ENCODE measurements at places on chromosomes 12 and 14.

GRCh38 chr14:68377459-68377858 lies 415.4 kb downstream of the ZFP36L1 start:
- DNase-seq: no peak

DNA sequence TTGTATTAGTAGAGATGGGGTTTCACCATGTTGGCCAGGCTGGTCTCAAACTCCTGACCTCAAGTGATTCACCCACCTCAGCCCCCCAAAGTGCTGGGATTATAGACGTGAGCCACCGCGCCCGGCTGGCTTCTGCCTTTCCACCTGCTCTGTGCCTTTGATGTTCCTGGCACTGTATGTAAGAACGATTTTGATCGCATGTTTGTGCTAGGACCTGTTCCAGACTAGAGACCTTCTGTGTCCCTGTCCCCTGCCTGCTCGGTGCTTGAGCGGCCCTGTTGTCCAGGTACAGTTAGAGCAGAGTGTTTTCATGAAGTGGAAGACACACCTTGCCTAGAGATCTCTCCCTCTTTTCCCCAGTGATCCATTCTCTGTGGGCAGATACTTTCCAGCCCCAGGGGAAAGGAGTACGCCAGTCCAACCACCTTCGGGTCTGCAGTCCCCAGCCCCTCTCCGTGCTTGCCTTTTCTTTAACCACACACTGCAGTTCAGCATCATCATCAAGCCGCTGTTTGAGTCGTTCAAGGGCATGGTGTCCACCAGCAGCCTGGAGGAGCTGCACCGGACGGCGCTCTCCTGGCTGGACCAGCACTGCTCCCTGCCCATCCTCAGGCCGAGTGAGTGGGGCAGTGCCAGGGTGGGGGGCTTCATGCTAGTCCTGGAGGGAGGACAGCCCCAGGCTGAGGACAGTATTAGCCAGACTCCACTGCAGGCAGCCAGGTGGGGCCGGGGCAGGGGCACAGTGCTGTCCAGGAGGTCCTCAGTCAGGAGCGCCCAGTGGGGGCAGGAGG lies 33.4 kb downstream of the IL31 start:
- no peak for DNase-seq

DNA sequence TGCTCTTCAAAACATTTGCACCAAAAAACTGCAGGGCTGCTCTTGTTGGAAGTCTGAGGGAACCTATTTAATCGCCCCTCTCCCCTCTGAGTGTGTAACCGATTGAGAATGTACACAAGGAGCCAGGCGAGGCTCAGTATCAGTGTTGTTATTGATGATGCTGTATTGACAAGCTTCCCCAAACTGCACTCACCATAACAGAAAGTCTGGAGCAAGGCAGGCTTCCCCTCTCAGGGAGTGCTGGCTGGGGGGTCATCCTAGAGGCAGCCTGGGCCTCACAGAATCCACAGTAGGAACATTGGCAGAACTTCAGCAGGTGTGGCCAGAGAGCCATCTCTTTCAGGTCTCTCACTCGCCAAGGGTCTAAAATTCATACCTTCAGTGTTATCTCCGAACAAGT lies 58.1 kb upstream of the TUNAR start:
- no peak for DNase-seq

GRCh38 chr12:26851031-26851809 lies 18.2 kb upstream of the ITPR2 start:
- no peak for DNase-seq

GRCh38 chr14:31036552-31036951 lies 10.4 kb upstream of the STRN3 start:
- DNase-seq: no peak

- DNase-seq: no peak
Observed at GRCh38 chr14:102075155-102075554, 11.7 kb downstream of the HSP90AA1 start.

- peak; percentile 45 for DNase-seq
Observed at GRCh38 chr14:23551266-23552028, at the start of gene ZFHX2. Gene ZFHX2 (minus strand): TSS chr14:23551765. CDS start chr14:23535325, 16,440 bp downstream.

DNA sequence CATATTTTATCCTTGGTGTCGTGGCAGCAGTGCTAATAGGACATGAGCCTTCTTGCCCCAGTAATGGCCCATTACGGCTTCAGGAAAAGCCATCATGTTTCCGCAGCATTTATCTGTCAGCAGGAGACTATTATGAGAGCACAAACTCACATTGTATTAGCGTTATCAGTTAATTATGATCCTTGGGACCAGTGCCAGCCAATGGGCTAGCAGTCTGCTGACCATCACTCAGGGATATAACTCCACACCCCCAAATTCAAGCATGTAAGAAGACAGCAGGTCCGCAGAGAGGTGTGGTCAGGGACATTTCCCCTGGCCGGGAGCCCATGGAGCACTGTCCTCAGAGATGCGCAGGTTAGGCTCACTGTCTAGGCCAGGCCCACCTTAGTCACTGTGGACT lies 4.9 kb upstream of the ESRRB start:
- no peak for DNase-seq

DNA sequence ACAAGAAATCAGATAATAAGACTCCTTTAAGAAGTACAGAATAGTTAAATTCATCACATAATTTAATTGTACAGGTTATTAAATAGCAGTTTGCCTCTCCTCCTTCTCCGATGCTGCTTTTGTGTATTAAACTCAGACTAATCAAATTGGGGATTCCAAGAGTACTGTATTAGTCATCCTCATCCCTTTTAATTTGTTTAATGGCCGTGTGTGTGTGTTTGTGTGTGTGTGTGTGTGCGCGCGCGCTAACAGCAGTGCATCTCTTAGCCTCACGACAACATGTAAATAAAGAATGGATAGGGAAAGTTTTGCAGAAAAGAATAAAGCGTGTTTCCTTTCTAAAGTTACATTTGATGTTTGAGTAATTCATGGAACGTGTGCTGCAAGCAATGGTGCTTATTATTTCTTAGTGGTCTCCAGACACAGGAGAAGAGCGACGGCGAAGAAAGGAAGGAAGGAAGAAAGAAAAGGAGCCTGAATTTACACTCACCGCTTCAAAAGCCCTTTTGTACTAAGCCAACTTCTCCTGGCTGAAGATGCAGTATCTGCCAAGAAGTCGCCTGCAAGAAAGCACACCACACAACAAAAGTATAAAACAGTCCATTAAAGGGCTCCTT lies 220.3 kb downstream of the ASCL1 start:
- DNase-seq: no peak

- no peak for DNase-seq
Observed at GRCh38 chr12:119204131-119204530, 25.4 kb downstream of the HSPB8 start.

DNA sequence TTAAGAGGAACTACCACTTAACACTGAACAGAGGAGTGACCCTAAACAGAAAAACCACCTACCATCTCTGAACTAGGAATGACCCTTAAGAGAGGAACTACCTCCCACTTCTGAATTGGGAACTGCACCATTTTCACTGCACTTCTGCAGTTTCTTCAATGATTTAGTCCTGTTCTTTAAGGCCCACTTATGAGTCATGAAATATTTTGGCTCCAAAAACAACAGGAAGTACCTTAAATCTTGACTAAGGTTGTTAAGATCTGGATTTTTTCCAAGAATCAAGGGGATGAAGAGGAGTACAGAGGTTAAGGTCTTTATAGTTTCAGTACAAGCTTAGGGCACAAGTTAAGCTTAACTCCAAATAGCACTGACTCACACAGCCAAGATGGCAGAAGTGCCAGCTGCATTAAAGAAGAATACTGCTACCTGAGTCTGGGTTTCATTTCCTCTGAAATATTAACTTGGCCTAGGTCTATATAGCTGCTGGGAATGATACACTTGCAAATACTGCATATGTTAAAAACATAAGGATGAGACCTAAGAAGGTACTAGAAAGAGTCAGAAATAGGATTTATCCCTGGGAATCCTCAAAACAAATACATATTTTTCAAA lies 4.2 kb downstream of the NPC2 start:
- no peak for DNase-seq

- DNase-seq: no peak
Observed at GRCh38 chr12:26767865-26768264, 65.1 kb downstream of the ITPR2 start.

GRCh38 chr14:54788701-54789100 lies 113.9 kb downstream of the GCH1 start:
- no peak for DNase-seq

GRCh38 chr12:96193725-96194575 lies at the start of gene ELK3:
Gene ELK3 (plus strand): TSS chr12:96194375.
- DNase-seq: no peak

DNA sequence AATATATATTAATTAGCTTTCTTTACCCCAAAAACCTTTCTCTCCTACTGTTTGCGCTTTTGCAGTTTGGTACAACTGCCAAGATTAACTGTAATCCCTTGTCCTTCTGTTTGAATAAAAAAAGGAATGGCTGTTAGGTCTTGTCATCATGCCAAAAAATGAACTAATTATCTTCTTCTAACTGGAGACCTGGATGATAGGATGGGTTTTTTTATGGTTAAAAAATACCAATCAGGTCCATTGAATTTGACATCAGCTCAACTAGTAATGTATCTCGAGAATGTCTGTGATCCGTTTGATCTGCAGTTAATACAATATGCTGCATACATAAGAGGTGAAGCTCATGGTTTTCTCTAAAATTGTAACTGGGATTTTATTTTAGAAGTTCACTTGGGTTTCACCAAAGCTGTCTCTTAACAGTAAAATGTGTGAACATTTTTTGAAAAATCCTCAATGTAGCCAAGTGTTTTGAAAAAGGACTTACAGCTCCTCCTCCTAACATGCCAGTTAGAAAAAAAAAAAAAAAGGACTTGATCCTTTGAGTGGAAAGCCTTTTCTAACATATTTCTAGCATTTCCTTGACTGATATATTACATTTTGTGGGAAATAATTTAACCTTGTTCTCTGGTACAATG lies 96.8 kb downstream of the SRGAP1 start:
- DNase-seq: no peak

- DNase-seq: no peak
Observed at GRCh38 chr12:27279826-27280225, 35.7 kb downstream of the STK38L start.

GRCh38 chr12:7837366-7837765 lies 35.3 kb downstream of the SLC2A14 start:
- DNase-seq: no peak

DNA sequence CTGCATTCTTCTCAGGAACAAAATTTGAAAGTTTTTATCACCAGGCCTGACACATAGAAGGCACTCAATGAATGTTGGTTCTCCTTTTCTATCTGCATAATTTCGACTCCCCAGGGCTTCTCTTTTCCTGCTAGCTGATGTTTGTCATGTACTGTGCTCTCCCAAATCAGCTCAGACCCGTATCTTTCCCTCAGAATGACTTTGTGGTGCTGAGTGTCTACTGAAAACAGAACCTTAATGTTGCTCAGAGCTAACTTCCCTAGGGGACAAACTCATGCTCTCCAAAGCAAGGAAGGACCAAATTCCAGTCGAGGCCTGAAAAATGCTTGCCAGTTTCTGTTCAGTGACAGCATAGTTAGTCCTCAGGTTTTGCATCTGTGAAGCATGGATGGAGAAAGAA lies 1.9 kb downstream of the ARHGDIB start:
- DNase-seq: no peak

- DNase-seq: no peak
Observed at GRCh38 chr12:54193434-54193833, 4.6 kb upstream of the SMUG1 start.

- no peak for DNase-seq
Observed at GRCh38 chr12:53233671-53234121, 1.7 kb upstream of the RARG start.

DNA sequence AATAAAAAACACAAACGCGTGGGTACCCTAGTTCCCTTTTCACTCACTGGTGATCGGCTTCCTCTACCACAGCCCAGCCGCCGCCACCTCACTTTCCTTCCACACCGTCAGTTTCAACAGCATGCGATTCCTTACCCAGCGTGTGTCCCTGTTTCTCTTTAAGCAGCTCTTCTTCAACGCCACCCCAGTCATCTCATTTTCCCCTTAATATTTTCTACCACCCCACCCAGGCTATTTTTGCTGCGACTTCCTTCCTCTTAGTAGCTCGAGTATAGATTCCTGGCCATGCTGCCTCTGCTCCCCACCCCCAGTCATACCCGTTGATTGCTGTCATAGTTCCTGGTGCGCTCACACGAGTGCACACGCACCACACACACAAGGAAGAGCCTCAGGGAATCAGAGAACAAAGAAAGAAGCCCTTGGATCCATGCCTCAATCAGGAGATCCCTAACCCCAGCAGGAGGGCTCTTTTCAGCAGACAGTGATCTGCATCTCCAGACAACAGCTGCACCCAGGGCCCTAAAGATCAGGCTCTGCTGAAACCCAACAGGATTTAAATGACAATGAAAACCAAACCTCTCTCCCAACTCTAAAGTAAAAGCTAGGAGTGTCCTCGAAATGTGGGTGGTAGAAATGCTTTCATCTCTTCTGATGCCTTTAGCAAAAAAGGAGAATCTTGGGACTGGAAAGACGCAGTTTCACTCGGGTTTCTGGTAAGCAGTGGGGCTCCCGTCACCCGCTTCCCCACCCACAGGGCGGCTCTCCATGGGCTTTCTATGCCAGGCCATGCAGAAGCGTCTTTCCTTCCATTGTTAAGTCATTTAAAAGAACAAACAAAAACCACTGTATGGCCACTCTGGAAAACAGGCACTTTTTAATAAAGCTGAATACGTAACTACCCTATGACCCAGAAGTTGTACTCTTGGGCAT lies 23.8 kb downstream of the VPS37B start:
- DNase-seq: no peak

DNA sequence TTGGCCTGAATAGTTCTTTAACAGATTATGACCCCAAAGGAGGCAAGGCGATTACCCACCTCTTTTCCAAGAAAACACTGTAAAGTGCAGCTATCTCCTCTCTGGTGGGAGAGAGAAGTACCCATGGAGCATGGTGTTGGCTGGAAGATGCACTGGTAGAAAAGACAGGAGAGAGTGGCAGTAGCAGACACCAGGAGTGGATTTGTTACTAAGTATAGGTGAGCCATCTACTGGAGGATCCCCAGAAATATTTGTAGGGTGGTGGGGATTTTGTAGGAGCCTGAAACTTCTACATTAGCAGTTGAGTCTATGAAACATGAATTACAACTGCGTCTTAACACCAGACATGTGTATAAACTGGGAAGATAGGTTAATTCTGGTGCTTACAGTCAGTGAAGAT lies 148.0 kb downstream of the SLC38A4 start:
- DNase-seq: no peak

GRCh38 chr14:39230416-39231035 lies 3.2 kb upstream of the MIA2 start:
- no peak for DNase-seq

GRCh38 chr12:13435235-13435933 lies 238.9 kb downstream of the EMP1 start:
- no peak for DNase-seq

- DNase-seq: no peak
Observed at GRCh38 chr12:89762498-89763170, 54.0 kb upstream of the ATP2B1 start.

Data from stimulated activated CD8-positive, alpha-beta memory T cell treated with anti-CD3 and anti-CD28 coated beads, Interleukin-7, amount 100 ng/mL, for 1 hour (primary cell).